Stimulated activated CD8-positive, alpha-beta memory T cell treated with anti-CD3 and anti-CD28 coated beads, Interleukin-7, amount 100 ng/mL, for 24 hours (primary cell): ENCODE measurements at places on chromosomes 2 and 18.

GRCh38 chr2:235502336-235502735 lies 8.5 kb downstream of the AGAP1 start:
- DNase-seq, result no peak

- no peak for DNase-seq
Observed at GRCh38 chr18:7535436-7536205, 31.5 kb upstream of the PTPRM start.

GRCh38 chr2:54524226-54524991 lies 68.3 kb downstream of the SPTBN1 start:
- no peak for DNase-seq

DNA sequence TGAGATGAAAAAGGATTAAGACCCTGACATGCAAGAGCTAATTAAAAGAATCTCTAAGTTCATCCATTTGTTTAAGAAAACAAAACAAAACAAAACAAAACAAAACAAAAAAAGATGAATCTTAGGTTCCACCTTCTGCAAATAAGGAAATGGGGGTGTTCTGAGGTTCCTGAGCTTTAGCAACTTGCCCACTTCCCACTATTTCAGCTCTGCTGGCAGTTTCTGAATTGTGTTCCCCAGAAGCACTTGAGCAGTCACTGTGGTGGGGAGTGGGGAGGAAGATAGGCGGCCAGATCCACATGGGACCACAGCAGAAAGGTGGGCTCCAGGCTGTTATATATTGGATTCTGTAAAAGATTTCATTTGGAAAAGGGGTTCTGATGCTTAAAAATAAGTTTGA lies 20.3 kb downstream of the INO80C start:
- DNase-seq, result no peak

DNA sequence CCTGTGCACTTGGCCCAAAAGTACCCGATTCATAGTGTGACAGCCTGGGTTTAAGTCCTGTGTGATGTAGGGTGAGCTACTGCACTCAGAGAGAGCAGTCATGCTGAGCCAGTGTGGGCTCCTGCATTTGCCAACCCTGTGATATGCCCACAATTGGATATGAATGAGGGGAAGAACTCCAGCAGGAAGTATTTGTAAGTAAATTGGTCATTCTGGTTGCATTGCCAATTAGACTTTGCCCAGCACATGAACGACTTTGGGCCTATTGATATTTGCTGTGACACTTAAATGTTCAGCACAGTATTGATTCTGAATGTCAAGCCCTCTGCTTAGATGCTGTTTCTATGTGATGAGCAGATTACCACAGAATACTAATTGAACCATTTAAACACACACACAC lies 570.9 kb downstream of the PIK3C3 start:
- DNase-seq, result no peak

DNA sequence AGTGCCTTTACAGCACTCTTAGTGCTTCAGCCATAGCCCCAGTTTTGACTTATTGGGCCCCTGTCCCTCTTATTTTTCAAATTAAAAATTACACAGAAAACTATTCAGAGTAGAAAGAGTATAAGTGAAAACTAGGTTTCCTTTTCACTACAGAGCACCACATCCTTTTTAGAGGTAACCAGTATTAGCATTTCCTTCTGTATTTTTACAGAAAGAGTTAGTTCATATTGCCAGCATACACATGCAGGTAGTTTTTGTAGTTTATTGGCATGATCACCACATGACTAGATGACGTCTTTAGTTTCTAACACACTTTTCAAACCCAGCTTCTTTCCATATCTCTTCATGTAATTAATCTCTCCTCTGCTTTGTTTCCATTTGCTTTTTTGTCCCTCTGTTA lies 66.4 kb downstream of the UBE2E3 start:
- DNase-seq, result no peak

GRCh38 chr2:91839904-91840868 lies 3031.0 kb upstream of the TEKT4 start:
- no peak for DNase-seq

DNA sequence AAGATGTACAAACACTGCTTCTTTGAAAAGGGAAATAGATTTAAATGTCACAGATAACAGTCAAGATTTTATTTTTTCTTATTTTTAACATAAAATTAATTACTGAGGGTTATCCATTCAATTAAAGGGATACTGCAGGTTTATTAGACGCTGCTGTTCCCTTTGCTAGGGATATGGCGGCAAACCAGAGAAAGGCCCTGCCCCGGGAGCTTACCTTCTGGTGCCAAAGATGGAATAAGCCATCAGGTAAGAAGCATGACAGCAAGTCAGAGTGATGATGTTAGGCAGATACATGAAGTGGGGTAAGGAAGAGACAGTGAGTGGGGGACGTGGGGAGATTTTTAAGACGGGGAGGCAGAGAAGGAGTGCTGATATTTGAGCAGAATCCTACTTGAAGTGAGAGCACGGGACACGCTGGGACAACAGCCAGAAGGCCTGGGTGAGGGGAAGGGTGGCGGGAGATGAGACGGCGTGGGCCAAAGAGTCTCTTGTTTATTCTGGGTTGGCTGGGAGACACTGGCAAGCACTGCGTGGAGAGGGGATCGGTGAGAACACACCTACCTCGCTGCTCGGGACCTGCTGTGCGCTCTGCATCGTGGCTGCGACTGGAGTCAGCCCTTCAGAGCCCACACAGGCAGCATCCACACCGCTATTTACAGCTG lies 250.5 kb upstream of the TMEM200C start:
- DNase-seq, result no peak
